ENCODE measurements at places on chromosomes 12 and 14. TPM values are rescaled to one million over a fixed set of nuclear protein-coding genes. Genes with fewer than 3 reads are reported as not detected.

The PDE3A gene
- 123 TPM for total RNA-seq

DNA sequence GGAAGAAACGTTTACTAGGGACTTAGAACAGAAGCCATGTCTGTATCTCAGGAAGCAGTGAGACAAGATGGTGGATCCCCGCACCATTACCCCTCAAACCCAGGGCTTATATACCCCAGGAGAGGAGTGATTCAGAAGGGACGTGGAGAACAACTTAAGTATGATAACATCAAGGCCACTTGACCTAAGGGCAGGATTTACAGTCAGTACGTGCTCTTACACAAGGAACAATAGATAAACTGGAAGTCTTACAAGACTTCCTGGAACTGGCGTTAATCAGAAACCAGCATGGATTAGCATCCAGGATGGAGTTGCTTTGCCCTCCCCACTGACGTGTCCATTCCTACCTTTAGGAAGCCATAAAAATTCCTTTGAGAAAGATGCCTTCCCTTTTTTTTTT lies 8.6 kb upstream of the ETFBKMT start:
- peak; percentile 36 for DNase-seq

GRCh38 chr12:4434301-4434700 lies 11.3 kb downstream of the FGF6 start:
- DNase-seq, result no peak

GRCh38 chr14:53412819-53413675 lies 259.9 kb upstream of the DDHD1 start:
- DNase-seq, result no peak

- no peak for DNase-seq
Observed at GRCh38 chr14:100498068-100498467, 89.1 kb downstream of the BEGAIN start.

The CMA1 gene
- not detected for total RNA-seq

- DNase-seq, result no peak
Observed at GRCh38 chr12:49925433-49926204, 21.9 kb upstream of the FAIM2 start.

DNA sequence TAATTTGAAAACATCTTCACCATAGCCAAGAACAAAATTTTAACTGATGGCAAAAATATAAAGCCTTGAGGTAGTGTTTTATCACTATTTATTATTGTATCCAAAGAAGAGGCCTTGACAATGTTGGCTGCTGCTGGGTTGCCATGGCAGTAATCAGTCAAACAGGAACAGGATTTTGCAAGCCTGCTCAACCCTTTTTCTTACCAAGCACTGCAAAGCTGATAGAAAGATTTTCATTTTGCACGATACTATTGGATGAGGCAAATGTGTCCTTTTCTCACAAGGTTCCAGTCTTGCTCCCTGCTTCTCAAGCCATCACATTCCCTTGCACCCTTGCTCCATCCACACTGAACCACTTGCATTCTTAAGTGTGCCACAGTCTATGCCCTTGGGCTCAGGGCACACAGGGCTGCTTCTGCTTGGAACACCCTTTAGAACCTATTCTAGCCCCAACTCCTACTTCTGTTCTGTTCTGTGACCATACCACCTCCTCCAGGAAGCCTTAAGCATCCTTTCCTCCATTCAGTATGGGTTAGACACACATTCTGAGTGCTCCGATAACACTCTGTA lies 76.5 kb upstream of the AMIGO2 start:
- DNase-seq, result no peak

The ZDHHC22 gene
- not detected for total RNA-seq

- DNase-seq, result no peak
Observed at GRCh38 chr14:89957376-89957775, 1.6 kb downstream of the TDP1 start.

The CRIP2 gene
- total RNA-seq, result 26.0 TPM

- DNase-seq, result no peak
Observed at GRCh38 chr12:13197032-13197431, 506 bp downstream of the EMP1 start.

- no peak for DNase-seq
Observed at GRCh38 chr12:71731439-71732356, 23.0 kb upstream of the RAB21 start.

GRCh38 chr14:89340200-89341181 lies 76.5 kb downstream of the FOXN3 start:
- DNase-seq, result no peak
